Heart left ventricle (tissue), 16 donors: ENCODE measurements at places on chromosomes 3 and 15. TPM values are rescaled to one million over a fixed set of nuclear protein-coding genes. Genes with fewer than 3 reads are reported as not detected.

DNA sequence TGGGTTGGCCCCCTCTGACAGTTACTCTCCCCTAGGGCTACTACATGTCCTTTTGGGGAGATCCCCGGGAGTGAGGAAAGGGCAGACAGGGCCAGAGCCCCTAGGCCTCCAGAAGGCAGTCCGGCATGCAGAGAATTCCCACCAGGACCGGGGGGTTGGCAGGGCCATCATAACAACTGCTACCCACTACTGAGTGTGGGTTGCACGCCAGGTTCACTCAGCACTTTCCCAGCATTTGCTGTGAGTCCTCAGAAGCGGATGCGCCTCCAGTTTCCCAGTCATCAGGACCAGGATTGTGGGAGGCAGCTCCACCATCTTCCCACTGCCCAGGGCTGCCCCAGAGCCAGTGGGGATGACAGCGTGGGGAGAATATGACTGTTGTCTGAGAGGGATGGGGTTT is 51.2 kb upstream of the HERC1 start:
- H3K27ac ChIP-seq = no peak overlapping the region
- no peak overlapping the region for H3K4me3 ChIP-seq
- no peak for DNase-seq
- peaks cover 7% of the 10 kb centered on the region for H3K4me1 ChIP-seq

DNA sequence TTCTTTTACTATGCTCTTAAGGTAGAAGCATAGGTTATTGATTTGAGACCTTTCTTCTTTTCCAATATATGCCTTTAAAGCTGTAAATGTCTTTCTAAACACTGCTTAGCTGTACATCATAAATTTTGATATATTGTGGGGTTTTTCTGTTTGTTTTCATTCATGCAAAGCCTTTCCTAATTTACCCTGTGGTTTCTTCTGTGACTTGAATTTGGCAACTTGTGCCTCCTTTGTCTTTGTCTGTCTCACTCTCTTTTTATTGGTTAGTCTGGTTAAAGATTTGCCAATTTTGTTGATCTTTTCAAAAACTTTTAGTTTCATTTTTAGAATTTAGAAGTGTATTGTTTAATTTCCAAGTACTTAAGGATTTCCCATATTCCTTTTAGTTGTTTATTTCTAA is 343.1 kb downstream of the OXSM start:
- H3K27ac ChIP-seq = no peak overlapping the region
- no peaks in the 10 kb centered on the region for H3K4me1 ChIP-seq
- no peak for DNase-seq
- no peaks in the 10 kb centered on the region for H3K27me3 ChIP-seq
- no peak overlapping the region for H3K4me3 ChIP-seq
- H3K36me3 ChIP-seq = no peaks in the 10 kb centered on the region

GRCh38 chr3:153704115-153704514 is 417.1 kb upstream of the ARHGEF26 start:
- H3K4me3 ChIP-seq = no peak overlapping the region
- no peaks in the 10 kb centered on the region for H3K36me3 ChIP-seq
- DNase-seq = no peak

Gene PLCB2
- total RNA-seq = 4.2 TPM

Gene LXN
- total RNA-seq = 2.3 TPM

Gene ABI3BP
- total RNA-seq = 76.0 TPM

Gene TMEM207
- total RNA-seq = not detected
